Spleen (tissue), 13 donors: ENCODE measurements at places on chromosomes 16 and 17.

DNA sequence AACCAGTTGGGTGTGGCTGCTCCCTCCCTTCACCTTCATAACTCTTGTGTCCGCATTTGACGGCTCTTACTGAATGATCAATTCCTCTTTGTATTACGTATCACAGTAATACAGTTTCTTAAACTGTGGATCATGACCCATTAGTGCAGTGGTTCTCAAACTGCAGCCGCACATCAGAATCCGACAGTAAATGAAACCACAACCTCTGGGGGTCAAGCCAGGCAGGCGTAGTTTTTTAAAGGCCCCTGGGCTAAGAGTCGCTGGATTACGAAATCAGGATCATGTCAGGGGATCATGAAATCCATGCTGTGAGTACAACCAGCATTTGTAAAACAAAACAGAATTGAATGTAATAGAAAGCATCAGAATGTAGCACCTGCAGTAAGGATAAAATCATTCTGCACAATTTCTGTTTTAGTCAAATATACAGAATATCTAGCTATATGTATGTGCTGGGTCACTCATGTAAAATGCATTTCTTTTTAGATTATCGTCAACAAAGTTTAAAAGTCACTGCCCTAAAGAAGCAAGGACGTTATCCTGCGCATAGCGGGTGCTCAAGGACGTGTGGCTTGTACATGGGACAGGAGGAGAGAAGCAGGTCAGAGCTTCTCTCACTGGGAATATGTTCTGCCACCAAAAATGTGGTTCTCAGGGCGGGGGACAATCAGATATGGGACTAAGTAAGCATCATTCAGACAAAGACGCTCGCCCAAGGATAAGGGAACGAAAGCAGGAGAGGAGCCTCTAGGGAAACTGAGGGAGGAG, 113.1 kb downstream of the ZFHX3 start:
- no peak for DNase-seq

- DNase-seq = no peak
Observed at GRCh38 chr17:27295945-27296344, 2.0 kb downstream of the WSB1 start.

- no peak for DNase-seq
Observed at GRCh38 chr16:84985079-84986065, 26.0 kb downstream of the ZDHHC7 start.

- DNase-seq = peak; percentile 71
Observed at GRCh38 chr16:10182222-10183053, at the start of gene GRIN2A. Gene GRIN2A (minus strand): TSS chr16:10182428. CDS start chr16:10180411, 2,017 bp downstream.

DNA sequence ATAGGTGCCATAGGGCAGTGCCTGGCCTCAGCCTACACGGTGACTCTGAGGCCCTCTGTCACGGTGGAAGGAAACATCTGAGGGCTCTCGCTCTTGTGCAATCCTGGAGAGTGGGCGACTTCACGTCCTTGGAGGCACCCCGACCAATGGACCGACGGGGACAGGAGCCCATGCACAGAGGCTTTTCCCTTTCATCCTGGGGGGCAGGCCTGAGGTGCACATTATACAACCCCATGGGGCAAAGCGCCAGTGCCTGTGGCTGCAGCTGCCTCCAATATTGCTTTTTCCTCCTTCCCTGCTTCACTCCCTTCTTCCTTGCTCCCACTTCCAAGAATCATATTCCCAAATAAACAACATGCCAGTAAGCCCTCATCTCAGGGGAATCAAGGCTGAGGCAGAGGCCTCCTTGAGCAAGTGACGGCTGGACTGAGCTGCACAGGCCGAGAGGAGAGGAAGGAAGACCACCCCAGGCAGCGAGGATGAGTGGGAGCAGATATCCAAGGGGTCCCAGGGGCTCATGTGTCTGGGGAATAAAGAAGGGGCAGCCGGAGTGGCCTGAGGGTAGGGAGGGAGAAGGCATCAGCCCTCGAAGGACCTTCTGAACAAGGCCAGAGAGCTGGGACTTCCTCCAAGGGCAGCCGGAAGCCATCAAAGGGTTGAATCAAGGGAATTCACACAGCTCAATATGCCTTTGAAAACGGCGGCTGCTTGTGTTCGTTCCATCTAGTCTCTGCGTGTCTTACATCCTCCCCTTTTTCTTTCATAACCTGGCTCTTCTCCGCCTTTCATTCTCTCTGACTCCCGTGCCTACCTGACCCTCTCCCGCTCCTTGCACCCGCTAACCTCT, 42.6 kb upstream of the RPL38 start:
- DNase-seq = no peak

- DNase-seq = peak; percentile 86
Observed at GRCh38 chr17:30363715-30364202, 15.0 kb upstream of the CPD start.

- peak; percentile 90 for DNase-seq
Observed at GRCh38 chr17:2398655-2399571, 1.9 kb downstream of the MNT start.

DNA sequence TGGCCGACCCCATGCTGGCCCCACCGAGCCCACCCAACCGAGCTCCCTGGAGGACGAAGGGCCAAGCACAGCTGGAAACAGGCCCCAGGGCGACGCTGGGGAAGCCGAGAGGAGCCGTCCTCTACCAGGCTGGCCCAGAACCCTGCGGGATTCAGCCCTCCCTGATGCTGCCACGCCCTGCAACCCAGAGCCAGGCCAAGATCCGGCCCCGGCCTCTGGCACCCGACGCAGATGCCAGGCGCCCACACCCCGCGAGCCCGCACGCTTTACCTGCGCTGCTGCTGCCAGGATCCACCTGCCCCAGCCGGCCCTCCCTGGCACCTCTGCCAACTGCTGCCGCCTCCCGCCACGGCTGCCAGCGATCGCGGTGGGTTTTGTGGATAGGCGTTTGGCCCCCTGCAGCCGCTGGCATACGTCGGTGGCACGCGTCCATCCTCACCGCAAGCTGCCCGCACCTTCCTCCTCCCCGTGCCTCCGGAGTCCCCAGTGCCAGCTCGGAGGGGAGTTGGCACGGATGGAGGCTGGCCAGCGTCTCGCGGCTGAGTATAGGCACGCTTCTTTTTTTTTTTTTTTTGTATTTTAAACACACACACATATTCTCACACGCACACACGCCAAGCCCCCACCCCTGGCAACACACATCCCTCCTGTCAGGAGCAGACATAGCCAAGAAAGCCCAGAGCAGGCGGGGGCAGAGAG, 41.3 kb upstream of the ACSF3 start:
- DNase-seq = peak; percentile 68

DNA sequence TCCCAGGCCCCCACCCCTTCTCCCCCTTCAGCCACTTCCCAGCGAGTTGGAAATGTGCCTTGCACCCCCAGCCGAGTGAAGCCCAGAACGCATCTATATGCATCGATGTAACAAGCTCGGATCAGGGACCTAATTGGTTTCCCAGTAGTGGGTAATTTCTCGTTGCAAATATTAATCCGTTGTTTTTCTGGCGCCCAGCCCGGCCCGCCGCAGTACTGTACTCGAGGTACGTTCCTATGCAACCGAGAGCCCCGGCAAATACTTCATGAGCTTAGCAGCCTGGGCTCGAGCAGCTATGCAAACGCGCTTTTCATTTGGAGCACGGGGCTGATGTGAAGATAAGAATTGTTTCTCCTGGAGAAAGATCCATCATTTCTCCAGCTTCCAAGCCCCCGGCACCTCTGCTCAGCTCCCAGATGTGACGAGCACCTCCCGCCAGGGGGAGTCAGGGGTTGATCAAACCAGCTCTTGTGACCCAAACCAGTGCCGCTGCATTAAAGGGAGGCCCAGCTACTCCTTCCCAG, 229.8 kb downstream of the KATNIP start:
- peak; percentile 58 for DNase-seq

DNA sequence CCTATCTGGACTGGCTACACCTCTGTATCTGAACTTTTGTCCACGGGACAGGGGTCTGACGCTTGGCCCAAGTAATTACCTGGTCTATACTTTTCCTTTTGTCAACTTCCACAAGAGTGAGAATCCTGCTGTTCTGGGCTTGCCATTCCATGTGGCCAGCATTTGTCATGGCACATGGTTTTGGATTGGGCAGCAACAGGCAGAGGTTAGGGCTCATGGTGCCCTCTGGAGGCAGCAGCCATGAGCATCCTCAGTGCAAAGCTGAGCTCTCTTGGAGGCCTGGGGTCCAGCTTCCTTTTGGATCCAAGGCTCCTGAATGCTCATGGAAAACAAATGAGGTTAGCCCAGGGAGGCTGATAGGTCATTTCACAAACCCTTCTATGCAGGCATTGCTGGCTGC, 7.5 kb upstream of the EDC4 start:
- DNase-seq = no peak

- peak; percentile 79 for DNase-seq
Observed at GRCh38 chr16:17258848-17259713, 211.7 kb downstream of the XYLT1 start.

DNA sequence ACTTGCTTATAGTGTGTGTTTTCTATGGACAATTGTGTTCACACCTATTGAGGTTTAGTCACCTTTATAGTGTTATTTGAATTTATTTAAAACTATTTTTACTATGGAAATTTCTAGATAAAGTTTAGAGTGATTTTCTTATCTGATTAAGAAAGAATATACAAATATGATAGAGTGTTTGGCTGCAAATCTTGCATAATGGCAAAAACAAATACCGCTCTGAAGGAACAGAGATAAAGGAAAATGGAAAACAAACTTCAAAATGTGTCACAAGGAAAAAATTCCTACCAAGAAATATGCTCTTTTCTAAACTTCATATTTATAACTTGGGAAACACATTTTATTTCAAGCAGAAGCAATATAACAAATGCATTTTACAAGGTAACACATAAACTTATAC, 423.1 kb downstream of the TOX3 start:
- DNase-seq = no peak

- no peak for DNase-seq
Observed at GRCh38 chr17:47846716-47847340, 4.1 kb downstream of the SP6 start.

GRCh38 chr16:62985722-62986121, 949.5 kb upstream of the CDH8 start:
- DNase-seq = no peak

DNA sequence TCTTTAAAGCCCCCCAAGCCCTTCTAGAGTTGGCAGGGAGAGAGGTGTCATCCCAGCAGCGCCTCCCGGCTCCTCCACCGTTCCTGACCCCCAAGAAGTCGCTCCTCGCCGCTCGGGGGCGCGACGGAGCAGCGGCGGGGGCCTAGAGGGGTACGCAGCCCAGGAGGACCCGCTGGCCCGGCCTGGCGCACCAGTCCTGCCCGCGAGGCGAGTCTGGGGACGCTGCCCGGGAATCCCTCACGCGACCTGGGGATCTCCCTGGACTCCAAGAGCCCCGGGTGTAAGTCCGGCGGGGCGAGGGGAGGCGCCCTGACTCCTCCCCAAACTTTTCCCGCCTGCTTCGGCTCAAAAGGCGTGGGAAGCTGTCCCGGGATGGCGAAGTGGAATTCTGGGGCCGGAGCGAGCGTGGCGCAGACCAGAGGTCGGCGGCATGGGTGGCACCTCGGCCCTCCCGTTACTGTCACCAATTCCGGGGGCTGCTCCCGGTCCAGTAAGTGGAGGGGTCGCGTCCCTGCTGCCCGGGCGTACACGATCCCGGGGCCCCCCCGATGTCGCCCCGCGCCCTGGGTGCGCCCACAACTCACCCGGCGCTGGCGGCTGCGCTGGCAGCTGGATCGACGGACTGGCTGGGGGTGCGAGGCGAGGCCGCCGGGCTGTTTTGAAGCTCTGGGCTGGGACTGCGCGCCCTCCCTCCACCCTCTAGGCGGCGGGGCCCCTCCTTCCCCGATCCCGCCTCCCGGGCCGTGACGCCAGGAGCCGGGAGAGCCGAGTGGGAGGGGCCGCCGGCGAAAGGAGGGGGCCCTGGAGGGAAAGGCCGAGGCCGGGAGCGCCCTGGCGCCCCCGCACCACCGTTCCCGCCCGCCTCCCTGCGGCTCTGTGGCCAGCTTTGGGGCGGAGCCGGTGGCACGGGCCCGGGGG, at the start of gene EMP2:
Gene EMP2 (minus strand): TSS at position 634 of the 918 bp plus-strand sequence. CDS start 32,981 bp downstream, outside the sequence.
- peak; percentile 78 for DNase-seq

- DNase-seq = no peak
Observed at GRCh38 chr16:77788181-77789084, at the start of gene VAT1L. Gene VAT1L (plus strand): TSS chr16:77788564. CDS start chr16:77788683, 119 bp downstream.

DNA sequence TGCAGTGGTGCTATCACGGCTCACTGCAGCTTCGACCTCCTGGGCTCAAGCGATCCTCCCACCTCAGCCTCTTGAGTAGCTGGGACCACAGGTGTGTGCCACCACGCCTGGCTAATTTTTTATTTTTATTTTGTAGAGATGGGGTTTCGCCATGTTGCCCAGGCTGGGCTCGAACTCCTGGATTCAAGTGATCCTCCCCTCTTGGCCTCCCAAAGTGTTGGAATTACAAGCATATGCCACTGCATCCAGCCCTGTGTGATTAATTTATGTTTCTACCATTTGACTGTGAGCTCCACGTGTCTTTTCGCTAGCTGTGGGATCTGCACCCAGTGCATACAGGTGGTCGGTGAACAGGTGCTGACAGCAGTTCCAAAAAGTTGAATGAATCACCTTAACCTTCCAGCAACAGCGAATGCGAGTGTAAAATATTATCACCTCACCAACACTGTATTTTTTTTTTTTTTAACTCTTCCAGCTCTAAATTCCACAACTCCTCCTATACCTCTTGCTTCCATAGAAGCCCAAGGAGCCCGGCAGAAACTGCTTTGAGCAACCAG, 484 bp upstream of the NUDT7 start:
- no peak for DNase-seq

DNA sequence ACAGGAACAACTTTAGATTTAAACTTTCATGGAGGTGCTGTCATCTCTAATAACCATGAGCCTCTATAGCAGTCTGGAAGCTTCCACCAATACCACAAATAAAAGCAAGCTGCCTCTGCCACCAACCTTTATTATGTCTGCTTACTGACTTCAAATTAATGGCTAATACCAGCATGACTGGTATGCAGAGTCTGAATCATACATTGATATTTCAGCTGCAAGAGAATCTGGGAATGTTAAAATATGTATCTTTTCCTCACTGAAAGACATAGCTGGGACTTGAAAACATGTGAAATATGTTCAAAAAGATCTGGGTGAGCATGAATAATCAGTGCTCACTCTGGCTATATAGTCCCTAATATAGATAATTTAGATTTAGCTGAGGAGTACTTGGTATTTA, 488.6 kb downstream of the CDH8 start:
- DNase-seq = no peak

DNA sequence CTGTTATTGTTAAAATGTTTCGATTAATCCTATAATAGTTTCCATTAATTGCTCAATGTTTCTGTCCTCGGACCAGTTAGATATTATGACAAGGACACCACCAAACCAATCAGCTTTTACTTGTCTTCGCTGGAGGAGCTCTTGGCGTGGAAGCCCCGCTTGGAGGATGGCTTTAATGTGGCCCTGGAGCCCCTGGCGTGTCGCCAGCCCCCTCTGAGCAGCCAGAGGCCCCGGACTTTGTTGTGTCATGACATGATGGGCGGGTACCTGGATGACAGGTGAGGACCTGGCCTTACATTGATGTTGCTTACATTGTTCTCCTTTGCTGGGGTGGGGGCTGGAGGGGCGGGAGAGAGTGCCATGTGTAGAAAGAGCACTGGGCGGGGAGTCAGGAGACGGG, 3.0 kb downstream of the ENGASE start:
- peak; percentile 60 for DNase-seq

DNA sequence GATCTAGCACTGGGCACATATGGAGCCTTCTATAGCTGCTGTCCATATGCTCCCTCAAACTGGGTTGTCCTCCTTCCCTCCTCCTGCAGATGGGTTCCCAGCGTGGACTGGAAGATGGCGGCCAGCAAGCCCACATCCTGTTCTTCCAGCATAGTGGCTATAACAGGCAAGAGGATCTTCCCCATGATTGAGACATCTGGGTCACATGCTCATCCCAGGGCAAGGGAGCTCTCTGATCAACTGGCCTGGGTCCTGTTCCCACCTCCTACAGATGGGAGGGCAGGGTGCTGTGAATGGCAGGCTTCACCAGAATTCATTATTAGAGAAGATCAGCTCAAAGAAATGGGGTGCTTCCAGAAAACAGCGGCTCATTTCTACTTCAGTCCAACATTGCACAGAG, 210.2 kb downstream of the PARN start:
- no peak for DNase-seq
